ENCODE measurements at places on chromosomes 7 and 10.

GRCh38 chr10:111482621-111483216 is 405.9 kb downstream of the ADRA2A start:
- no peak for DNase-seq

DNA sequence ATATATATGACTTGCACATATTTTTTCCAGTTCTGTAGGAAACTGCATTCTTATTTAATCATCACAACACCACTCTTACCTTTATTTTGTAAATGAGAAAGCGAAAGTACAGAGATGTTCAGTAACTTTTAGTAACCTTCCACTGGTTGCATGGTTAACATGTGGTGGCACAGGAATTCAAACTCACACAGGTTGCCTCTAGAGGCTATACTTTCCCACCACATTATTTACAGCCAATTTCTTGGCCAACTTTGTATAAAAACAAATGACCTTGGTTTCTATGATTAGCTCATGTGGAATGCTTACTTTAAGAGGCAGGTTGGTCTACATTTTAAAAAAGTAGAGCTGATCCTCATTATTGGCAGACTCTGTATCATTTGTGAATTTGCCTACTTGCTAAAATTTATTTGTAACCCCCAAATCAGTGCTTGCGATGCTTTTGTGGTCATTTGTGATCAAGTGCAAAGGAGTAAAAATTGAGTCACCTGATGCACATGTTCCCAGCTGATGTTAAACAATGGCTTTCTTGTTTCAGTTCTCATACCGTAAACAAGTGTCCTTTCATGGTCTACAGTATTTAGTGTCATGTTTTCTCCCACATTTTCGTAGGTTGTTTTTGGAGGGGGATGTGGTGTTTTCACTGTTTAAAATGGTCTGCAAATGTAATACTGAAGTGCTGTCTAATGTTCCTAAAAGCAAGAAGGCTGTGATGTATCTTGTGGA is 14.8 kb downstream of the BBS9 start:
- no peak for DNase-seq

DNA sequence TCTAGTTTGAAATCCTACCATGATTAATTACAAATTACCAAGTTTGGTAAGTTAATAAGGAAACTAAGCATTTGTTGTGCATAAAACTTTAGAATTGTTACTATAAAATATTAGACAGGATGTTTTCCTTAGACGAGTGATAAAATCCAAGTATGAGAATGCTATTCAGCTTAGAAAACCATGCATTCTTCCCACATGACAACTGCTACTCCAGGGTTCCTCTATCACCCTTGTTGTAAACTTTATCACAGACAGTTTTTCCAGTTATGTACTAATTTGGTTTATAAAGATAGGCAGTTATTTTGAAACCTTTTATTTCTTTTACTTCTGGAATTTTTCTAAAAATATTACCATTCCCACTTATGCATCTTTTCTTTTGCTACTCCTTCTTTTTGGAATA is 52.0 kb downstream of the SIRT1 start:
- DNase-seq, result no peak

GRCh38 chr10:27188897-27189296 is 33.7 kb downstream of the MASTL start:
- DNase-seq, result no peak

GRCh38 chr7:157627646-157628045 is 290.8 kb downstream of the DNAJB6 start:
- no peak for DNase-seq

- no peak for DNase-seq
These were observed 5.5 kb downstream of the HOXA4 start for GRCh38 chr7:27124902-27125689.

DNA sequence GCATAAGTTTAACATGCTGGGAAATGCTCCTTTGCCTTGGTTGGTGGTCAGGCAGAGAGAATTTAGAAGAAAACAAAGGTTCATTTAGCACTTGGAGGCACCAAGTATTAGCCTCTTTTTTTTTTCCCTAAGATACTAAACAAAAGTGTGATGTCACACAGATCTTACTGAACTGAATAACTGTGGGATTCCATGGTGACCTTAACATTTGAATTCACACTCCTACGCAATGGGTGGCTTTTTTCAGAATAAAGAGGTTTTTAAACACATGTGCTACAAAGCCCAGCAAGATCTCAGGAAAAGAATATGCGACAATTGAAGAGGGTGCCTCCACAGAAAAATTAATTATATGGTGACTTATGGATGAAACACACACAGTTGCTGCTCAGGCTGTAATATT is 133.4 kb upstream of the ABCB5 start:
- DNase-seq, result no peak

GRCh38 chr7:102195361-102195760 is 91.3 kb upstream of the SH2B2 start:
- no peak for DNase-seq

- no peak for DNase-seq
These were observed 49.7 kb downstream of the BZW2 start for GRCh38 chr7:16695621-16696237.

- peak; percentile 61 for DNase-seq
These were observed 64.3 kb downstream of the RGS10 start for GRCh38 chr10:119478111-119478802.

- no peak for DNase-seq
These were observed 40.4 kb upstream of the MPP7 start for GRCh38 chr10:28343252-28343651.

GRCh38 chr10:25530306-25530705 is 355.5 kb downstream of the GPR158 start:
- no peak for DNase-seq

GRCh38 chr10:33535866-33536265 is 201.4 kb upstream of the NRP1 start:
- no peak for DNase-seq
